Activated naive CD8-positive, alpha-beta T cell treated with anti-CD3 and anti-CD28 coated beads, Interleukin-2, amount 50 U/mL, for 24 hours (primary cell): ENCODE measurements at places on chromosomes 7 and 10.

DNA sequence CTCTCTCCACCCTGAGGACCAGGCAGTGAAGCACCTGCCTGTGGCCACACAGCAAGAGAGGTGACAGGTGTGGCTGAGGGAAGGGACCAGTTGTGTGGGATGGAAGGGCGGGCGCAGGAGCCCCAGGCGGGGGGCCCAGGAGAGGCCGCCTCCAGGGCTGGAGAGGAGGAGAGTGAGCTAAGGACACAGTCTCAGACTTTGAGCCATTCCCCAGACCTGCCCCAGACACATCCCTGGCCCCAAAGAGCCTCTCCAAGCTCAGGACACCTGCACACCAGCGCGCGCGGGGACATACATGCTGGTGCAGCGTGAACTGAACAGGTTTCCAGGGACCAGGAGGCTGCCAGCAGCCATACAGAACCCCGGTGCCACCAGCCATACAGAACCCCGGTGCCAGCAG lies 237.3 kb downstream of the MAD1L1 start:
- H3K36me3 ChIP-seq: no peaks in the 10 kb centered on the region
- no peaks in the 10 kb centered on the region for H3K27me3 ChIP-seq
- H3K4me1 ChIP-seq: no peaks in the 10 kb centered on the region
- DNase-seq: no peak
- no peak overlapping the region for H3K4me3 ChIP-seq

DNA sequence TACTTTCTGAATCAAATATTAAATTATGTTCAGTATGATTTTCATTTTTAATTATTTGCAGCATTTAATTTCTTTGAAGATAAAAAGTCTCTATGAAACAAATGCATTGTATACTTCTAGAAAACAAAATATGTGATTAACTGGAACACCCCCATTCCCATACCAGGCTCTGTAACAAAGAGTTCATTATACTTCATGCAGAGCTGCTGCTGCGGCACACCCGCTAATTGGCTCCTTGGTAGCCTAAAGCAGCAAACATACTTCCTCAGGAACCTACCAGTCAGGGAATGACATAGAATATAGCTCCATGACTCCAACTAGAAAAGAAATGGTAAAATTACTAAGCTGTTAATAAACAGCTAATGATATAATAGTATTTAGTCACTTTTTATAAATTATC lies 19.3 kb downstream of the RAB11FIP2 start:
- H3K27ac ChIP-seq: no peak overlapping the region
- H3K36me3 ChIP-seq: peaks cover 9% of the 10 kb centered on the region
- DNase-seq: no peak
- no peak overlapping the region for H3K4me3 ChIP-seq
- no peaks in the 10 kb centered on the region for H3K27me3 ChIP-seq

DNA sequence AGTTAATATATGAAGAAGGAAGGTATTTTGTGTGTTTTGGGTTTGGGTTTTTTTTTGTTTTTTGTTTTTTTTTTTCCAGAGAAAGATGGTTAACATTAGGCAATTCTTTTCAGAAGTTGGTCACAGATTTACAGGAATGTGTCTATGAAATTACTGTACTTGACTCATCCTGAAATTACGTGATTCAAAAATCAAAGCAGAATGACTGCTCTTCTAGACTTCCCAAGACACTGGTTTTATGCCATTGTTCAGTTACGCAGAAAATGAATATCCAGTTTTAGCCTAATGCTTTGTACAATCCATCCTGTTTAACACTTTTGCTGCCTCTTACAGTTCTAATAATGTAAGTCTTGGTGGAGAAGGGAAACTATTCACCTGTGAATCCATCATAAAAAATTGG lies 39.7 kb upstream of the CELF2 start:
- no peak overlapping the region for H3K27ac ChIP-seq
- H3K4me1 ChIP-seq: peaks cover 3% of the 10 kb centered on the region
- DNase-seq: no peak
- no peak overlapping the region for H3K4me3 ChIP-seq

- no peak overlapping the region for H3K27ac ChIP-seq
- H3K4me1 ChIP-seq: peaks cover 3% of the 10 kb centered on the region
- peak; percentile 54 for DNase-seq
- H3K36me3 ChIP-seq: no peaks in the 10 kb centered on the region
- peaks cover 1% of the 10 kb centered on the region for H3K27me3 ChIP-seq
These were observed 372.5 kb downstream of the SDK1 start for GRCh38 chr7:3673524-3673923.

GRCh38 chr10:50946991-50947781 lies 61.8 kb upstream of the A1CF start:
- H3K4me1 ChIP-seq: no peaks in the 10 kb centered on the region
- H3K27me3 ChIP-seq: peaks cover 5% of the 10 kb centered on the region
- H3K27ac ChIP-seq: no peak overlapping the region

GRCh38 chr7:112873831-112874553 lies 83.8 kb upstream of the TMEM168 start:
- peaks cover 25% of the 10 kb centered on the region for H3K4me1 ChIP-seq
- H3K4me3 ChIP-seq: no peak overlapping the region
- no peak overlapping the region for H3K27ac ChIP-seq
- H3K36me3 ChIP-seq: peaks cover 10% of the 10 kb centered on the region
- no peaks in the 10 kb centered on the region for H3K27me3 ChIP-seq
- no peak for DNase-seq

- no peak overlapping the region for H3K27ac ChIP-seq
- H3K36me3 ChIP-seq: no peaks in the 10 kb centered on the region
- peaks cover 21% of the 10 kb centered on the region for H3K27me3 ChIP-seq
- no peak for DNase-seq
- H3K4me3 ChIP-seq: no peak overlapping the region
These were observed 495.2 kb downstream of the PLXNA4 start for GRCh38 chr7:132080967-132081668.

DNA sequence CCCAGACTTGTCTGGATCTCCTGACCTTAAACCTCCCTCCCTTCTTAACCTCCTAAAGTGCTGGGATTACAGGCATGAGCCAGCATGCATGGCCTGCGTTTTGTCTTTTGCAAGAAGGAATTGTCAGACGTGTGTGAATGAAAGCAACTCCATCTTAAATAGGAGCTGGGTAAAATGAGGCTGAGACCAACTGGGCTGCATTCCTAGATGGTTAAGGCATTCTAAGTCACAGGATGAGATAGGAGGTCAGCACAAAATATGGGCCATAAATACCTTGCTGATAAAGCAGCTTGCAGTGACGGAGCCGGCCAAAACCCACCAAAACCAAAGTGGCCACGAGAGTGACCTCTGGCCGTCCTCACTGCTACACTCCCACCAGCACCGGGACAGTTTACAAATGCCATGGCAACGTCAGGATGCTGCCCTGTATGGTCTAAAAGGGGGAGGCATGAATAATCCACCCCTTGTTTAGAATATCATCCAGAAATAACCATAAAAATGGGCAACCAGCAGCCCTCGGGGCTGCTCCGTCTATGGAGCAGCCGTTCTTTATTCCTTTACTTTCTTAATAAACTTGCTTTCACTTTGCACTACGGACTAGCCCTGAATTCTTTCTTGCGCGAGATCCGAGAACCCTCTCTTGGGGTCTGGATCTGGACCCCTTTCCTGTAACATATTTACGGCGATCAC lies 41.2 kb upstream of the SDK1 start:
- H3K36me3 ChIP-seq: no peaks in the 10 kb centered on the region
- no peak for DNase-seq
- no peaks in the 10 kb centered on the region for H3K4me1 ChIP-seq
- H3K27ac ChIP-seq: no peak overlapping the region
- peaks cover 27% of the 10 kb centered on the region for H3K27me3 ChIP-seq
- H3K4me3 ChIP-seq: peak overlapping the region; percentile 40

DNA sequence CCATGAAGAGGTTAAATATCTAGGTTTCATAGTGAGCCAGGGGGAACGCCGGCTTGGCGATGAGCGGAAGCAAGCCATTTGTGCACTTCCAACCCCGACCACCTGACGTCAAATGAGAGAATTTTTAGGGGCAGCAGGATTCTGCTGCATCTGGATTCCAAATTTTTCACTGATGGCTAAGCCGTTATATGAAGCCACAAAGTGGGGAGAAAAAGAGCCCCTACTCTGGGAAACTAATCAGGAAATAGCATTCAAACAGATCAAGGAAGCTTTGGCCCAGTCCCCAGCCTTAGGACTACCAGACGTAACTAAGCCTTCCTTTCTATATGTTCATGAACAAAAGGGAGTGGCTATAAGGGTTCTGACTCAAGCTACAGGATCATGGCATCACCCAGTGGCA lies 12.9 kb upstream of the ADCK2 start:
- no peak for DNase-seq
- H3K36me3 ChIP-seq: no peaks in the 10 kb centered on the region
- H3K4me1 ChIP-seq: peaks cover 14% of the 10 kb centered on the region
- peaks cover 2% of the 10 kb centered on the region for H3K27me3 ChIP-seq
- no peak overlapping the region for H3K4me3 ChIP-seq

DNA sequence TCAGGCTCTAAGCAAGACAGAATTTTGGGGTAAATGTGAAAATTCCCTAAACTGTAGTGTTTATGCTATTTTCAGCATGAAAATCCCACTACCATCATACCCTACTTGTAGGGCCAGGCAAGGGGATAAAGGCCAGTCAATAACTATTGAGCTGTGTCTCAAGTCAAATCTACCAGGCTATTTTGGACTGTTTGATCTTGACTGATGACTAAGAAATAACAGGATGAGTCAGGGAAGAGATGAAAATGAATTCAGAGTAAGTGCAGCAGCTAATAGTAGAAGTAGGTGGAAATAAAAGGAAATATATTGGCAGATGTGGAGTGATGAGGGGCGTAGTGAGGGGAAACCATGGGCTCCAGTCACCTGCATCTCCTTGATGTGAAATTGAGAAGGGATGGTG lies 225.8 kb upstream of the PHYHIPL start:
- H3K4me1 ChIP-seq: no peaks in the 10 kb centered on the region
- DNase-seq: no peak
- no peaks in the 10 kb centered on the region for H3K36me3 ChIP-seq
- no peak overlapping the region for H3K4me3 ChIP-seq

DNA sequence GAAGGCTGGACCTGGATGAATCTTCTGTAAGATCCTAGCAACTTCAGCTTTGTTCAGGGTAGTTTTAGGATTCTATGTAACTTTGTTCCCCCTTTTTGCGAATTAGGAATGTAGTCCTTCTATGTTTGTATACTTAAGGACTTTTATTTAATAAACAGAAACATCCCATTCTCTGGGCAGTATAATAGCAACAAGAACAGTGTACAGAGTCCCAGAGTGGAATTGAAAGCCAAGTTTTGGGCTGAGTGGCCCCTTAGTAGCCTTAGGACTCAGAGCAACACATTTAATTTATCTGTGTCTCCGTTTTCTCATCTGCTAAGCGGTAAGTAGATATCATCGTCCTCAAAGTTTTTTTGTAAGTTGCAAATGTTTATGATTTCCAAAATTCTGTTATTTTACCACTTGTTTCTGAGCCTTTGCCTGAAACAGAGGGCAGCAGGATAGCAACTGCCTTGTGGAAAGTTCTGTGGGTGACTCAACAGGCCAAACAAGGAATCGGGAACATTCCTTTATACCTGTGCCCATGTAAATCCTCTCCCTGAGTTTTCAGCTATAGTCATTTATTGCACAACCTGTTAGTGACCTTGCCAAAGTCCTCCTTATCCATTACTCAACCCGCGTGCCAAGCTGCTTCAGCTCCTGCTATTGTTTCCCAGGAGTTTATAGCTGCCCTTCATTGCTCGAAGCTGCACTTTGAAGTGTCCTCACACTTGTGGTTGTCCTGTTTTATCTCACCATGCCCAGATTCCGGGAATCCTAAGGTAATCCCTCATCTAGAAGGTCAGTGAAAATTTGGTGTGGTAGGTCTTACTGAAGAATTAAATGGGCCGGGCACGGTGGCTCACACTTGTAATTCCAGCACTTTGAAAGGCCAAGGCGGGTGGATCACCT lies 199.1 kb upstream of the AHR start:
- peaks cover 16% of the 10 kb centered on the region for H3K4me1 ChIP-seq
- no peaks in the 10 kb centered on the region for H3K36me3 ChIP-seq
- H3K4me3 ChIP-seq: no peak overlapping the region
- H3K27ac ChIP-seq: no peak overlapping the region
- no peak for DNase-seq

- no peak for DNase-seq
- H3K4me1 ChIP-seq: no peaks in the 10 kb centered on the region
- no peaks in the 10 kb centered on the region for H3K36me3 ChIP-seq
- no peak overlapping the region for H3K27ac ChIP-seq
- H3K27me3 ChIP-seq: no peaks in the 10 kb centered on the region
- H3K4me3 ChIP-seq: no peak overlapping the region
These were observed 1049.8 kb downstream of the LRMDA start for GRCh38 chr10:76481178-76481577.

GRCh38 chr10:74377476-74377875 lies 226.5 kb downstream of the ADK start:
- H3K27me3 ChIP-seq: no peaks in the 10 kb centered on the region
- H3K4me3 ChIP-seq: no peak overlapping the region
- H3K27ac ChIP-seq: no peak overlapping the region
- peaks cover 37% of the 10 kb centered on the region for H3K4me1 ChIP-seq
- no peak for DNase-seq

- peaks cover 9% of the 10 kb centered on the region for H3K4me1 ChIP-seq
- no peak for DNase-seq
- no peaks in the 10 kb centered on the region for H3K27me3 ChIP-seq
- H3K27ac ChIP-seq: no peak overlapping the region
- no peak overlapping the region for H3K4me3 ChIP-seq
These were observed 47.5 kb downstream of the INSYN2A start for GRCh38 chr10:127148933-127149220.

DNA sequence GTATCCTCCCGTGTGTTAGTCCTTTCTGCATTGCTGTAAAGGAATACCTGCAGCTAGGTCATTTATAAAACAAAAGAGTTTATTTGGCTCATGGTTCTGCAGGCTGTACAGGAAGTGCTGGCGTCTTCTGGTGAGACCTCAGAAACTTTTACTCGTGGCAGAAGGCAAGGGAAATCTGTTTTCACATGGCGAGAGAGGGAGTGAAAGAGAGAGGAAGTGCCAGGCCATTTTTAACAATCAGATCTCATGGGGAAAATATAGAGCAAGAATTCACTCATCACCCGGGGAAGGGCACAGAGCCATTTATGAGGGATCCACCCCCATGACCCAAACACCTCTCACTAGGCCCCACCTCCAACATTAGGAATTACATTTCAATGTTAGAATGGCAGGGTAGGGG lies 952.2 kb downstream of the CNTNAP2 start:
- H3K27me3 ChIP-seq: no peaks in the 10 kb centered on the region
- DNase-seq: no peak
- no peaks in the 10 kb centered on the region for H3K36me3 ChIP-seq
- H3K4me1 ChIP-seq: no peaks in the 10 kb centered on the region
- no peak overlapping the region for H3K27ac ChIP-seq

DNA sequence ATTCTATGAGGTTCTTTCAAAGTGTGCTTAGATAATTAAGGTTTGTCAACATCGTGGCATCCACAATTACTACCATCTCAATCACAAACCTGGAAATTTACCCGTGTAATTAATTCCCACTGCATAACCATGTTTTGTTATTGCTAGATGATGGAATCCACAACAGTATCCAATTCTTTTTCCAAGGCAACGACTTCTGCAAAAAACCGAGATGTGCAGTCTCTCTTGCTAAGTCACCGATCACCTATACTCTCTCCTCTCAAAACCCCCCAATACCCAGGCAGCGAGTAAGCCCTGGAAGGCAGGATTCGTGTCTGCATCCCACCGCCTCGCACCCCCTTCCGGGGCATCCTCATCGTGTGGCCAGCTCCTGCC lies 678 bp upstream of the EIF4H start:
- H3K27me3 ChIP-seq: no peaks in the 10 kb centered on the region
- peak overlapping the region; percentile 90 for H3K4me3 ChIP-seq
- DNase-seq: no peak

- H3K27me3 ChIP-seq: no peaks in the 10 kb centered on the region
- H3K4me1 ChIP-seq: peaks cover 45% of the 10 kb centered on the region
- DNase-seq: peak; percentile 68
- peak overlapping the region; percentile 97 for H3K27ac ChIP-seq
These were observed 45.0 kb downstream of the ALOX5 start for GRCh38 chr10:45418849-45419675.
